ENCODE measurements at places on chromosomes 4 and X.

GRCh38 chrX:123330229-123330942 is 146.3 kb downstream of the GRIA3 start:
- DNase-seq, result no peak

DNA sequence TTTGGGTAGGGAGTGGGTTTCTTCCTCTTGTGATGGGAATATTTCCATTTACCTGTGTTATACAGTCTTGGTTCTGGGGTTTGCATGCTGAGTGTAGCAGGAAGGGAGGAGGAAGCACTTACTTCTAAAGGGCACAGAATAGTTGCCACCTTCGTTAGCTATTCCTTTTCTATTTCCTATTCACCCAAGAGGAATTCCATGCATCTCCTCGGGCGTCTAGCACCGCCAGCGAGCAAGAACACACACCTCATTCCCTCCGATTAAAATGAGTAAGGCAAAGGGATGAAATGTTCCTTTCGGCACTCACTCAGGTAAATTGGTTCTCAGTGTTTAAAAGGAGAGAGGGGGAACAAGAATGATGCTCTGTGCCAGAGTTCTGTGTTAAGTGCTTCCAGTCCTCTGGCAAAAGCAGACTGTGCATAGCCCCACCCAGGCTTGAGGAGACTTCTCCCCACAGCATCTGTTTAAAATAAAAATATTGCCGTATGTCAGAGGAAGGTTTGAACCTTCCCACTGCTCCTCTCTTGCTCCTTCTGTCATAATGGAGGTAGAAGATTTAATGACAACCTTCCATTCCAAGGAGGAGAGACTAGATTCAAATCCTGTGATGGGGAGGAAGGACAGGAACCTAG is 351.4 kb downstream of the PTTG2 start:
- no peak for DNase-seq

GRCh38 chr4:9970399-9971011 is 50.8 kb downstream of the SLC2A9 start:
- no peak for DNase-seq

GRCh38 chr4:146498291-146498690 is 23.4 kb downstream of the SLC10A7 start:
- DNase-seq, result no peak

DNA sequence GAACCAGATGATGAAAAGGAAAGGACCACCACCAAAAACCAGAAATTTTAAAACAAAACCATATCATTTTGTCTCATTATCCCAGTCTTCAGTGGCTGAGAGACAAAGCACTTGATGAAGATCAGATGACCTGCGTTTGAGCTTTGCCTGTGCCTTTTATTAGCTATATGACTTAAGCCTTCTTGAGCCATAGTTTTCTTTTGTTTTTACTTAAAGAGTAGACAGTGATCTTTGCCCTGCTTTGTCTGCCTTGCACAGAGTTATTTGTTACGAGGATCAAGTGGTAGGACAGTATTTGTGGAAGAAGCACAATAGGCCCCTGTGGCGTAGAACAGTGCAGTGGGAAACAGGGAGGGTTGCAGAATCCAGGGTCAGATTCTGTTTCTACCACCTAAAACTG is 89.9 kb downstream of the SLC10A6 start:
- DNase-seq, result no peak

GRCh38 chr4:23882976-23883531 is 6.8 kb downstream of the PPARGC1A start:
- DNase-seq, result no peak

GRCh38 chr4:32735856-32736590 is 2015.9 kb downstream of the PCDH7 start:
- no peak for DNase-seq

- no peak for DNase-seq
These were observed 264.0 kb downstream of the CHIC1 start for GRCh38 chrX:73826996-73827395.

DNA sequence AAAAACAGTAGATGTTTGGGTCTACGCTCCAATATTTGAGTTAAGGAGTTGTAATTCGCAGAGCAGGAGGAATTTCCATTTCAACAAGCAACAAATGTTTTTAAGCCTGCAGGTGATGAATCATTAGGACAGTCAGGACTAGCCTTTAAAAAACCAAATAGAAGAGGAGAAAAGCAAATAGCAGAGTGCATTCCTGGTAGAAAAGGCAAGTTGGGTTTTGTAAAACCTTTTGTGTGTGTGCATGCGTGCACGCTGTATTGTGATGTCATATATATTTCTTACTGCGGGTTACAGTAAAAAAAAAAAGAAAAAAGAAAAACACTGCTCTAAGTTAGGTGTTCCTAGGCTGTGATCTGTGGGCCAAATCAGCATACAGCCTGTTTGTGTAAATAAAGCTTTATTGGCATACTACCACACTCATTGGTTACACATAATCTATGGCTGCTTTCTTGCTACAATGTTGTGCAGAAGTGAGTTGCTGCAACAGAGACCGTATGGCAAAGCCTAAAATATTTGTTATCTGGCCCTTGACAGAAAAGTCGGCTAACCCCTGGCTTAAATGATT is 135.6 kb downstream of the MID1 start:
- DNase-seq, result no peak

- DNase-seq, result no peak
These were observed 494.9 kb downstream of the GALNTL6 start for GRCh38 chr4:172308078-172308477.

DNA sequence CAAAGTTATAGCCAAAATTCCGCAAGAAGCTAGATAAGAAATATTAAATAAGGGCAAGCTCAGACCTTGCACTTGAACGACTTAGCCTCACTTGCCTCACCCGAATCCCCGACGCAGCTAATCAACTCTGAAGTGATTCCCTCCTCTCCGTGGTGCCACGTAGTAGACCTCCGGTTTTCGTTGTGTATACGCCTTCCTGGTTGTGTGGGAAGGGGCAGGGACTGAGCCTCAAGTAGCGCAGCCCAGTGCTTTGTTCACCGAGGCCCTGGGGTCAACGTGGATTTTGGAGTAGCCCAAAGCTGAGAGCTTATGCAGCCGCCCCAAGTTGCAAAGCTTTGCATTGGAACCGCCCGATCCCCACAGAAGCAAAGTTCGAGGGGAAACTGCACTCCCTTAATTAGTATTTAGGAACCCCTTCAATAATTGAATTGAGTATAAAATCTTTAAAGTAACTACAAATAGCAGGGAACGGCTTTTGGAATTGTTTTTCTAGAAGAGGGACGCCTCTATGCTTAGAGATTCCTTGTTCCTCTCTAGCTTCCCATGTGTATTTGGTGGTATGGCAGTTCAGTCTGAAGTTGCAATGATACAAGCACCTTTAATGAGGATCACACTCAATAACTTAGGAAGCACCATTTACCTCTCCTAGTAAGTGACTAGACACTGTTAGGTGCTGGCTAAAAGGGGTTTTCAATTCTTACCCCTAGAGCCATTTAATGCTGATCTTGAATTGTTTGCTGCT is 55.7 kb downstream of the LINC00632 start:
- no peak for DNase-seq

DNA sequence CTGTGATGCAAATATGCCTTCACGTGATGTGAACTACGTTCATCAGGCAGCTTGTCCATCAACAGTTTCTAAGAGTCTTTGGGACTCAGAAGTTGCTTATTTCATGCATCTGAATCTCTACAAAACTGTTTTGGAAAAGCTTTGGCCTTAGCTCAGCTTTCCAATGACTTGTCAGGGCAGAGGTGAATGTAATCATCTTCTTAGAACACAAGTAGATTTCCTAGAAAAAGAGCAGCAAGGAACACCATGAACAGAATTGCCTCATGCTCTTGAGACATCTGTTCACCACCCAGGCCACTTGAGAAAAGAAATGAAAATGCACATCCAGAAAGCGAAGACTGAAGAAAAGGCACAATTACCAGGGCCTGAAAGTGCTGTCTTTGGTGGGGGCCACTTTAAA is 105.8 kb upstream of the PDHA1 start:
- no peak for DNase-seq

- DNase-seq, result peak; percentile 3
These were observed 409.0 kb downstream of the BCOR start for GRCh38 chrX:39688576-39689375.

DNA sequence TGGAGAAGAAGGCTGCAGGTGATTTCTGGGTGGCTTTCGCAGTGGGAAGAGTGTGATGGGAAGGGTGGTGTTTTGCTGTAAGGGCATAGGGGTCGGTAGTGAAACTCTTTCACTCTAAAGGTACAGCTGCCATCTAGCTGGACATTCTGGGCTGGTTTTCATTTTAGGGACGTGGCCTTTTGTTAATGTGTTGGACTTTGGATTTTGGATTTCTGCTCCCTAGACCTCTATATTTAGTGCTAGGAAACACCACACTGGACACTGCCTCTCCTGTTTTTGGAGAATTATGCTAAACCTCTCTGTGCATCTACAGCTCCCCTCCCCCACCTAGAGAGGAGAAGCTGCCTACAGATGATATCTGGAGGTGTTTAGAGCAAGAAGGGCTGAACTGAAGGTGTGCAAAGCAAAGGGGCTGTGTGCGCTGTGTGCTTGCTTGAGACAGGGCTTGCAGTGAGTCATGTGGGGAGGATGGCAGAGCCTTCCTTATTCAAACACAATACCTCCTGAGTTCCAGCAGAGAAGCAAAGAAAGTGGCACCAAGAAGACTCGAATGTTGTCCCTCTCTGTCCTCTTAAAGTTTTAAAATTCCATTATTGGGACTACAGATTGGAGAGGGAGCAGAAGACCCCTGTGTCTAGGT is 47.9 kb downstream of the STARD8 start:
- peak; percentile 11 for DNase-seq

Measured in hematopoietic multipotent progenitor cell treated with erythropoietin and hydrocortisone succinate and interleukin-3 and kit ligand, for 17 days (in vitro differentiated cells).